GM06990 (cell line): ENCODE measurements at places on chromosomes 3 and 15.

GRCh38 chr3:32257641-32258438 lies 19.4 kb downstream of the CMTM8 start:
- DNase-seq: no peak

GRCh38 chr15:70870051-70870450 lies 16.1 kb upstream of the LARP6 start:
- peak; percentile 39 for DNase-seq

DNA sequence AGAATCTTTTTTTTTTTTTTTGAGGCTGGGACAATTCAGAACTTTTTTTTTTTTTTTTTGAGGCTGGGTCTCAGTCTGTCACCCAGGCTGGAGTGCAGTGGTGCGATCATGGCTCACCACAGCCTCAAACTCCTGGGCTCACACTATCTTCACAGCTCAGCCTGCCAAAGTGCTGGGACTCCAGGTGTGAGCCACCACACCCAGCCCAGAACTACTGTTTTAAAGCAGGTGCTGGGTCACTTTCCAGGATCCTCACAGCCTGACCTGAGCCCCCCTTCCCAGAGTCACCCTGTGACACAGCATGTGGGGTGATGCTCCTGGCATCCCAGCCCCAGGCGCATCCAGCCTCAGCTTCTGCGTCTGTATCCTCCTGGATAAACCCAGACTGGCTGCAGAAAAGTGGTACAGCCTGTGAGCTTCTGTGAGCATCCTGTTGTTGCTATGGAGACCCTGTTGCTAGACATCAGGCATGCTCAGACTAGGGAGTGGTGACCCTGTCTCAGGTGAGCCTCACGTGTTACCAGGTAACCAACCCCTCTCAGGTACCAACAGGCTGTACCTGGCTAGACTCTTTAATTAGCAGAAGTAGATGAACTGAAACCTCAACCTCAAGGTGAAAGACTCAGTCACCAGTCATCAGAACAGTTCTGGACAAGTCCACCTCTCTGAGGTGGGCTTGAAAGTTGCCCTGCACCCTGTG lies 15.0 kb downstream of the KLF13 start:
- no peak for DNase-seq

- no peak for DNase-seq
Observed at GRCh38 chr3:55556619-55557537, 69.8 kb upstream of the WNT5A start.

DNA sequence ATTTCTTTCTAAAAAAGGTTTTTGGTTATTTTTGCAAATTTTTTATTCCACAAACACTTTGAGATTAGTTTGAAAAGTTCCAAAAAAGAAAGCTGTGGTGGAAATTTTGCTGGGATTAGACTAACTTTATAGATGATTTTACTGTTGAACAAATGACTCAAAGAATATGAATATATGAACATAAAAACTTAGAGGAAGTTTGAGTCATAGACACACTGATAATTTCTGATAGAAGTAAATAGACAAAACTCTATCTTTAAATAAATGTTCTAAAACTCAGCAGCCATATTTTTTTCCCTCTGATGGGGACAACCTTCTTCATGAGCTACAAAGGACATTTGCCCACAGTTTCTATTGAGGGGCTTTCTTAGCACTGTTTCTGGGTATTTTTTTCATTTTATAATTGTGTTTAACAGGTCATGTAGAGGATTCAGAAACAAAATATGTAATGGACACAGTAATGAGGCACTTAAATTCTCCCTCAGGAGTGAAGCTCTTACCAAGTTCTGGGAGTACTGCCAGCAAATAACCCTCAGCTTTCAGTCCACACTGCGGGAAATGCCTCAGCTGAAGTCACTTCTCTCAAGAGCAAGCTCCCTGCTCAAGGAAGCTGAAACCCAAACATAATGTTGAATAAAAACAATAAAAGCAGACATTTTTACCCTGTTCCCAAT lies 157.6 kb downstream of the NFKBIZ start:
- DNase-seq: no peak

GRCh38 chr3:5019411-5020241 lies 40.4 kb downstream of the BHLHE40 start:
- no peak for DNase-seq

- DNase-seq: no peak
Observed at GRCh38 chr15:88890495-88890894, 4.8 kb downstream of the HAPLN3 start.

DNA sequence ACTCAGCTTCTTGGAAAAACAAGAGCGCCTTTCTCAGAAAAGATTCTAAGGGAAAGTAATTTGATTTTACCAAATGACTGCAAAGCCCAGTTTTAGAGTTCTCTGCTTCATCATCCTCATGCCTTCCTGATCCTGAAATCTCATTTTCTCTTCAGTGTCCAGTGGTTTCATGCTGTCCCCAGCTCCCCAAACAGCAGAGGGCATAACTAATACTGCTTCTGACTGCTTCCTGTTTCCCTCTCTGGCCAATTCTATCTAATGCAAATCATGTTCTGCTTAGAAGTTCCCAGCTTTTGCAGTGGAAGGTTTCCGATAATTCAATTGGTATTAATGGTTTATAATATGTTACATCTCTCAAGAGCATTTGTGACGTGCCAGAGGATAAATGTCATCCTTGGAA lies 161.1 kb downstream of the CLSTN2 start:
- DNase-seq: no peak

- DNase-seq: no peak
Observed at GRCh38 chr15:58165661-58166060, 27.5 kb downstream of the AQP9 start.

GRCh38 chr3:133945381-133946095 lies 49.9 kb upstream of the RAB6B start:
- DNase-seq: no peak

DNA sequence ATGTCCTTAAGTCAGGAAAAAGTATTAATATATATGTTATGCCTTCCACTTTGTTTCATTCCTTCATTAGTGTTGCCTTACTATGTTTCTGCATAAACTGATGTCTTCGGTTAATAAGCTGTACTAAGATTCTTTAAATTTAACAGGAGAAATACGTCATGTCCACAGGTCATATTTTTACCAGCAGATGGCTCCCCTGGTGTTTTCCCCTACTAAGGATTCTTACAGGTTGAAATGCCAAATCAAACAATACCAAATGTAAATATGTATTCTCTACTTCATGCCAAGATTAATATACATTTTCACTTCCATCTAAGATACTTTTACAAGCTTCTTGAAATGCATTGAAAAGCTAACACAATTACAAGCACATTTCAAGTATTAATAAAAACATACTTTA lies 1602.1 kb downstream of the SI start:
- no peak for DNase-seq

- DNase-seq: no peak
Observed at GRCh38 chr3:14301558-14301957, 100.8 kb upstream of the SLC6A6 start.

DNA sequence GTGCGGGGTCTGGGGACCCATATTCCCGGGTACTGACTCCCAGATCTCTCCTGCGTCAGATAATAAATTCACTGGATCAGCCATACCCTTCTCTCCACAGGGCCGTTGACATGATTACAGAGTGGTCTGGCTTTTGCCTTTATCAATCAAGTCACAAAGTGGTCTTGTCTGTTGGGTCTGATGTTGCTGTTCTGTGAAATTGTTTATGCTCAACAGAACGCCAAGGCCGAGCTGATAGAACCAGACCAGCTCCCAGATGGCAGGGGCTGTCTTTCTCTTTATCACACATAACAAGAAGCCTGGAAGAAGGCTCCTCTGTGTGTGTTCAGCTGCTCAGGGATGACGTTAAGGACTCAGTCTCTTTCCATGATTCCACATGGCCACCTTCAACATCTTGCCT lies 751 bp upstream of the DCLK3 start:
- DNase-seq: no peak

GRCh38 chr15:101307048-101307896 lies 12.2 kb upstream of the SNRPA1 start:
- DNase-seq: no peak

DNA sequence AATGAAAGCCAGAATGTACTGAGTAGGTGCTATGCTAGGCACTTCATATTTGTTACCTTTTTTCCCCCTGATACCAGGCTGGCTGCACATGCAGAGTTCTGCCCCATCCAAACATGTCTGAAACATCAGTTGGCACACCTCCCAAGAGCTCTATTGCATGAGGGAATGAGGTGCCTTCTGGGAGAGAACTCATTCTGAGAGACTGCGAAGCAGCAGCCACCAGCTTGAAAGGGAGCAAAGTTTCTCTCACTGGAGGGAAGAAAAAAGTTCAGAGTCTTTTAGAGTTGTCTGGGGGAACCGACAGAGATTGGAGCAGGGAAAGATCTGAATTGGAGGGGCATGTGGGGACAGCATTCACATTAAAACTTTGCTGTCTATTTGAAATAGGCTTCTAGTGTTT lies 84.1 kb downstream of the AGBL1 start:
- DNase-seq: no peak

- DNase-seq: no peak
Observed at GRCh38 chr15:35078221-35078915, 6.7 kb downstream of the NANOGP8 start.

GRCh38 chr15:33608714-33609113 lies 297.9 kb downstream of the RYR3 start:
- DNase-seq: no peak

DNA sequence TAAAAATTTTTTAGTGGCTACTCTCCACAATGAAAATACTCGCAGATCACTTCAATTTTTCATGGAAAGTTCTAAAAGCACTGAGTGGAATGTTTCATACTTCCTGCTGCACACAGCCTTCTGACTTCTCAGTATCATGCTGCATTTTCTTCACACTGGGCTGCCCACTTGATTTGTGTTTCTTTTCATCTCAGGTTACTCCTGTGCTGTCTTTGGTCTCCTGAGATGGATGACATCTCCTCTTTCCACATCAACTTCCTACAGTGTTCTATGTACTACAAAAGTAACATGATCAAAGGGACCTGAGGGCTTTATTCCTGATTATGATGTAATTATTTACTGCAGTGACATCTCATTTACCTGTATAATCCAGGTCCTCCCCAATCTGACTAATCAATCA lies 927.7 kb downstream of the ROBO2 start:
- no peak for DNase-seq

- DNase-seq: no peak
Observed at GRCh38 chr3:160643994-160644393, 33.0 kb upstream of the ARL14 start.

DNA sequence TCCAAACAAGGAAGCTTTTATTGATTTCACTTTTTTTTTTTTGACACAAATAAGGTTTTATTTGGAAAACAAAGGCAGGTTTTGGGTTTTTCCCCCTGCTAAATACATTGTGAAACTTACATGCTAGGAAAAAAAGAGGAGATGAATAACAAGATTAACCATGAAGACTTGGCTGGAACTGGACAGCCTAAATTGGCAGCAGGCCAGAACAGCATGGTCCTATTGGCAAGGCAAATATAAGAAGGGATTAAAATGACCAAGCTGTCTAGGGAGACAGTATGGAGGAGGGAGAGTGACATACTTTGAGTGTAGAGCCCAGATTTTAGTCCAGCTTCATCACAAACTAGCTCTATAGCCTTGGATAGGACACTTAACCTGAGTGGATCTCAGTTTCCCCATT lies 63.9 kb upstream of the BBX start:
- no peak for DNase-seq

GRCh38 chr3:183698318-183698751 lies 738 bp downstream of the YEATS2 start:
- no peak for DNase-seq

GRCh38 chr3:186940967-186941366 lies 10.6 kb downstream of the ST6GAL1 start:
- no peak for DNase-seq

GRCh38 chr3:186099178-186099577 lies 9.7 kb downstream of the ETV5 start:
- no peak for DNase-seq

GRCh38 chr3:4953119-4953518 lies 26.1 kb upstream of the BHLHE40 start:
- DNase-seq: no peak

- DNase-seq: no peak
Observed at GRCh38 chr15:80581976-80582375, 113.1 kb upstream of the ABHD17C start.
